HEK293T (cell line): ENCODE measurements at places on chromosomes 5 and 9.

GRCh38 chr9:20728493-20729220 is 44.6 kb downstream of the FOCAD start:
- no peak for DNase-seq

- DNase-seq = no peak
Measured at GRCh38 chr5:33827885-33828284, 63.9 kb downstream of the ADAMTS12 start.

GRCh38 chr9:109806506-109807115 is 26.6 kb downstream of the PALM2AKAP2 start:
- no peak for DNase-seq

DNA sequence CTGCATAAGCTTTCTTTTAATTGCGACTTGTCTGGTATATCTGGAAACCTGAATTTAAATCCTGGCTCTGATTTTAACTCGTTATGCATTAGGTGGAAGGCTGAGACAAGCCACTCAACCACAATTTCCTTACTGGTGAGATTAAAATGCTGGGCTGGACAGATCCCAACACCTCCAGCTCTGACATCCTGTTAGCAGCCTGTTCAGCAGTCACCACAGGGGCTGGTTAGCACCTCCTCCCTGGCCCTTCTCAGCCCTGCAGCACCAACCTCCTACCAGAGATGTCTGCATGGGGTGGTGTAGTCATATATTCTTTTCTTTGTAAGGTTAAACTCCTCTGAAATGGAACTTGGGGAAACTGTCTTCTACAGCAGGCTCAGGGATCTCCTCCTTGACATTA is 156.5 kb upstream of the NFIL3 start:
- DNase-seq = no peak

DNA sequence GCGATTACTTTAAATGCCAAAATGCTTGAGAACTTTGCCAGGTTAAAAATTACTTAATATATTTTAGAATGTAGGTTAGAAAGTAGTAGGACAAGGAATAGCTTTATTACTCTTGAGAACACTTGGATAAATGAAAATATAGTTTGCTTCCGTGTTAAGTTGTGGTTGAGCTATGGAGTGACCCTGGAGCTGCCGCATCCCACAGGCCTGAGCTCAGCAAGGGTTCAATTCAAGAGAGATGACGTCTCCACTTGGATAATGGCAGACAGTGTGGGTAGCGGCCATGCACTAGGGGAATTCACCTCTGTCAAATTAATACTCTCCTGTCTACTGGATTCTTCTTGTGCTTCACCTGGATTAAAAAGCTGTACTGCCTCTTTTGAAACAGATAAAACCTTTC is 105.0 kb downstream of the GAPVD1 start:
- no peak for DNase-seq
